Fibroblast of the aortic adventitia (primary cell): ENCODE measurements at places on chromosomes 5 and 9.

DNA sequence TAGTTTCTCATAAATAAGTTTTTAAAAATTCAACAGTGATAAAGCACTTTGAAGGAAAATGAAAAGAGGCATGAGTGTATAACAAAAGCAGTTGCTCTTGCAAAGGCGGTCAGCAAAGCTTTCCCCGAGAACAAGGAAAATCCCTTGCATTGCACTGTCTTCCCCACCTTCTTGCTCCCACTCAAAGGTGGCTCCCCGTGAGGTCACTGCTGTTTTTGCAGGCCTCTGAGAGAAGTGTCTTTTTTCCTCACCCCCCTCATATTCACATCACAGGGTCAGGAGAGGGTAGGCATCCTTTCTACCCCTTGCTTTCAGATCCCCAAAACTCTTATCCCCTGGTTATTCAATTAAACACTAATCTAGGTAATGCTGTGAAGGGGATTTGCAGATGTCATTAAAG, 15.2 kb upstream of the SLC36A1 start:
- DNase-seq: no peak

GRCh38 chr5:106262395-106262794, 1408.3 kb downstream of the EFNA5 start:
- DNase-seq: no peak

GRCh38 chr5:117893211-117893610, 1095.1 kb downstream of the DTWD2 start:
- DNase-seq: no peak

DNA sequence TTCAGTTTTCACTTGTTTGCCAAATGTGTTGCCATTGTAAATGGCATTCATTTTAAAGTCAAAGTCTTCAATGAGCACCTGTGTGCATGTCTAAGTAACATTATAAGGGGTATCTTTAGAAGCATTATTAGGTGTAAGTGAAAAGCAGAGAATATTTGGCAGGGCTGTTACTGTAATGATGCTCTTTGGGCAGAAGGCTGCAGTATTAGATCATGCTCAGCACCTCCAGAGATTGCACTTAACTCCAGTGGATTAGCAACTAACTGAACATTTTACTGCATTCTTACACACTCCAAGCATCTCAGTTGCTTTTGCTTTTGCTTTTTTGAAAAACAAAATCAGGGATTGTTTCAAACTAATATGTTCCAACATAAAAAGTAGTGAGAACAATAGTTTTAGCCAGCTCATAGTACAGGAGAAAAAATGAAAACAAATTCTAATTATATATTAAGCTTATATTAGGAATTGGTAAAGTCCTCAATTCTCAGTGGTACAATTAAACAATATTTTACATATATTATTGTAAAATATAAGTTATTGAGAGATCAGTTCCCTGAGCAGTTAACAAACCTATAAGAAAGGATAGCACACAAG, 1740.9 kb upstream of the CDH9 start:
- DNase-seq: no peak
